ENCODE measurements at places on chromosomes 6 and 20.

- DNase-seq: no peak
Observed at GRCh38 chr20:46353500-46354206, 45.4 kb upstream of the CDH22 start.

DNA sequence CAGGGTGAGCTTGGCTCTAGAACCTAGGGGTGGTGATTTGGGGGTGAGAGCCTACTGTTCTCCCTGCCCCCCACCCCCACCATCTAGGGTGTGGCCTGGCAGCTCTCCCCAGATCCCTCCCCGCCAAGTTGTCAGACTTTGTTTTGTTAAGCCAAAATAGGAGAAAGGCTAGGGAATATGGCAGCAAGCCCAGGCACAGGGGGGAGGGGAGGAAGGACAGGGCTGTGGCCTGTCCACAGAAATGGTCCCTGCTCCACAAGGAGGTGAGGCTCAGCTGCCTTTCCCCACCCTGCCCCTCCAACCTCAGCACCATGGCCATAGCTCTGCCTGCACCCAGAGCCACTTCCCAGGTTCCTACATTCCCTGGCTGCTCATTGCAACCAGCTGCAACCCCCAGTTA lies 17.2 kb downstream of the SCUBE3 start:
- no peak for DNase-seq

GRCh38 chr6:5995949-5996713 lies 10.6 kb downstream of the NRN1 start:
- no peak for DNase-seq

GRCh38 chr6:162711376-162711775 lies 16.2 kb downstream of the PRKN start:
- DNase-seq: no peak

DNA sequence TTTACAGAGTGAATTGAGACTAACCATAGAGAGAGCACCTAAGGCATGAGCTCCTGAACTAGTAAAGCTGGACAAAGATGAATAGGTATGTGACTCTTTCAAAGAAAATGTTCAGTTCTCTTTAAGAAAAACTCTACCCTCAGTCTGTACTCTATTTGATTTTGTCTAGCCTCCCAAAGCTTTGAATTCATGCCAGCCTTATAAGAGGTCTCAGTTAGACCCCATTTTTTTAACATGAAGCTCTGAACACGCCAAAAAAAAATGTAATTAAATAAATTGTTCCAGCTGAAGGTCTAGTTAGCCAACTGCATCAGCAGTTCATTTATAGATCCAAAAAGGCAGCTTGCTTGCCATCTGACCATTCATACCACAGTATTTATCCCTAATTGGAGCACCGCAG lies 71.6 kb downstream of the COL9A1 start:
- no peak for DNase-seq

- no peak for DNase-seq
Observed at GRCh38 chr6:142984386-142984785, 39.4 kb upstream of the HIVEP2 start.

- no peak for DNase-seq
Observed at GRCh38 chr6:101399616-101400162, 6.2 kb downstream of the GRIK2 start.

- DNase-seq: no peak
Observed at GRCh38 chr6:54031169-54031568, 80.1 kb upstream of the MLIP start.

DNA sequence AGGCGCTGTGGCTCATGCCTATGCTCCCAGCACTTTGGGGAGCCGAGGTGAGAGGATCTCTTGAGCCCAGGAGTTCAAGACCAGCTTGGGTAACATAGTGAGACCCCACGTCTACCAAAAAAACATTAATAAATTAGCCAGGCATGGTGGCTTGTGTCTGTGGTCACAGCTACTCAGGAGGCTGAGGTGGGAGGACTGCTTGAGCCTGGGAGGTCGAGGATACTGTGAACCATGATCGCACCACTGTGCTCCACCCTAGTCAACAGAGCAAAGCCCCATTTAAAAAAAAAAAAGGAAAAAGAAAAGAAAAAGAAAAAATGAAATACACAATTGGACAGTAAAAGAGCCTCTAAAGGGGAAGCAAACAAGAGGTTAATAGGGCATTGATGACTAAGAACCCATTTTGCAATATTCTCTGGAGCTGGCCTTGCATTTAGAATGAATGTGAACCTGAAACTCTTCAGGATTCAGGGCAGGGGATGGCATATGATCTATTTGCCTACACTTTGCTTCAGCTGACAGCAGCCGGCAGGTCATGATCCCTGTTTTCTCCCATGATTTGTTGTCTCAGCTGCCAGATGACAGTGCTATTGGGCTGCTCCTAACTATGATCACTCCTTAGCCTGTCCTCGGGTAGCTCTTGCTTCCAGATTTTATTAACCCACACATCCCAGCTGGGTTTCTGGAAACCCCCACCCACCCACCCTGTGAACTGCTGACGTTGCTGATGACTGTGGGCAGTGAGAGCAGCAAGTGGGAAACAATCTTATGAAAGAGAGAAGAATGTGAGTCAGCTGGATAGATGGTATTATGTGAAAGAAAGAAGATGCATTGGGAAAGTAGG lies 83.8 kb upstream of the ELOVL5 start:
- no peak for DNase-seq

DNA sequence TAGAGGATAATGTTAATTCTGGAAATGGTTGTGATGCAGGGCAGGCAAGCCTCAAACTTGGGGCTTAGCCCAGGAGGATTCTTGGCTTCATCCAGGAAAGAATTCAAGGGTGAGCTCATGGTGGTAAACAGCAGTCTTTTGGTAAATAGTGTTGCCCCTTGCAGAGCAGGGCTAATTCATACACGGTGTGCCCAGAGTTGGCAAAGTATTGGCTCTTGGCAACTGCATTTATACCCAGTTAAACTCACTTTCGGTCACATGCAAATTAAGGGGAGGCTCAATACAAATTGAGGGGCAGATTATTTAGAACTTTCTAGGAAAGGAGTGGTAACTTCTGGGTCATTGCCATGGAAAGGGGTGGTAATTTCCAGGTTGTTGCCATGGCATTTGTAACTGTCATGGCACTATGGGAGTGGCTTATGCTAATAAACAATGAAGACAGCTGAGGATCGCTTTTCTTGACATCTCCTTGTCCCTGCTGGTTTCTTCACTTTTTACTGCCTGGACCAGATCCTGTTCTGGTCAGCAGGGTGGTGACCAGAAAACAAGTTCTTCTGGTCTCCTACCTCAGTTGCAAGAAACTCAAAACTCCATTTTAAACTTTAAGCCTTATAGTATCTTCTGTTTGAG lies 3.9 kb upstream of the OTOR start:
- DNase-seq: no peak

- no peak for DNase-seq
Observed at GRCh38 chr6:37218061-37218460, 39.5 kb upstream of the TBC1D22B start.

GRCh38 chr6:129369737-129370136 lies 340.2 kb downstream of the ARHGAP18 start:
- no peak for DNase-seq

DNA sequence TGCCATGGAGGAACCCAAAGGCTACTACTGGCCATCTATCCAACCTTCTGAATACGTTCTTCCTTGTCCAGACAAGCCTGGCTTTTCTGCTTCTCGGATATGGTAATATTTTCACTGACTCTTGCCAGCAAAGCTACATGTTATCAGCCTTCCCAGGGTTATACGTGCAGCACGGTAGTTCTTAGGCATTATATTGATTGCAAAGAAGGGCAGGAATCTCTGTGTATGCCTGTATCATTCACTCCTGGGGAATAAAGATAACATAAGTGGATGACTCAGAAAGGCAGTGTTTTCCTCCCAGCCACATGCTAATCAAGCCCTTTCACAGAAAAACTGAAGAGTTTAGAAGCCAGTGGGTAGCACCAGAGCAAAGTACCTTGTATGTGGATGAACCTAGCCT lies 98.7 kb downstream of the ADGRG6 start:
- no peak for DNase-seq

- DNase-seq: no peak
Observed at GRCh38 chr6:19465760-19466159, 371.4 kb upstream of the ID4 start.

GRCh38 chr6:105136431-105137350 lies 43.1 kb downstream of the POPDC3 start:
- no peak for DNase-seq

DNA sequence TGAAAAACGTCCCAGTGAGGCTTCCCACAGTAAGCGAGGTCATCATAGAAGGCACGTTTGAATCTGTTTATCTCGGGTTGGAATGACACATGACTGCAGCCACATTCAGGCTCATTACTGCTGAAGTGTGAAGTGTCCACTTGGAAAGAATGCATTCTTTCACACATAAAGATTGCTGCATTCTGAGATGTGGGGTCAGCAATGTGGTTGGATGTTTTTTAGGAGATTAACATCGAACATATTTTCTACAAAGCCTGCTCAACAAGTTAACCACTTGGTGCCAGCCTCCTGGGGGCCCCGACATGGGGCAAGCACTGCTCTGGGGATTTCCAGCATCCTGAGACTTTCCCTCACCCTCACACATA lies 79.9 kb downstream of the BMP6 start:
- no peak for DNase-seq

GRCh38 chr6:9405369-9405768 lies 970.0 kb upstream of the SLC35B3 start:
- no peak for DNase-seq

DNA sequence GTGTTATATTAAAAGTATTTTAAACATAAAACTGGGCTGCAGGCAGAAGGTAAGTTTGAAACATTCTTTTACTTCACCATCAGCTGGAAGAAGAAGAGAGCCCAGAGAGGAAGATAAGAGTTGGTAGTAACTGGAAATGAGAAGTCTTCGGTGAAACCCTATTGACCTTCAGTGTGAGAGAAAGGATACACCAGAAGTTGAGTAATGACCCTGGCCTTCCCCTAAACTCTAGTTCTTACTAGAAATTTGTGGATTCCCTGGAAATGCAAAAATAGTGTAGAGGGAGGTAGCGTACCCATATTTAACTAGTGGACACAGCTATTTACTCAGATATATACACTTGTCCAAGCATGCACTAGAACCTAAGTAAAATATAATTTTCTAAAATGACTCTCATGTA lies 8.0 kb upstream of the EPM2A start:
- DNase-seq: no peak

DNA sequence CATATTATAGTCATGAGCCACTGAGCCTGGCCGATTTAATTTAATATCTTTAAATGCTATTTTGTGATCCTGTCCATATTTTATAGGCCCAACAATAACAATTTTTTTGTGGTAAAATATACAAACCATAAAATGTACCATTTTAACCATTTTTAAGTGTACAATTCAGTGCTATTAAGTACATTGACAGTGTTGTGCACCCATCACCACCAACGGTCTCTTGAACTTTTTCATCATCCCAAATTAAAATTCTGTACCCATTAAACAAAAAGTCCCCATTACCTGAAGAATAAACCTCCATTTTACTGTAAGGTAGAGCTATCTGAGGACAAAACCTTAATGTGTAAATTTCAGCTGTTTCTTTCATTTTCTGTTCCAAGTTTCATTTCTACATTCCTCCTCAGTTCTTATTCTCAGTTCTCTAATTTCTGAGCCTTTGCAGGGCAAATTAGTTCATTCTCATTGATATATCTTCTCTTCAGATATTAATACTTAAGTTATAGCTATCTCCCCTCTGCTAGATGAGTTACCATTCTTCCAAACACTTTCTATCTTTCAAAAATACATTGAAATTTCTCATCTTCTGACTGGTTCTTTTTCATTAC lies 10.3 kb downstream of the MTO1 start:
- DNase-seq: no peak

- no peak for DNase-seq
Observed at GRCh38 chr6:89237158-89237557, 20.0 kb upstream of the GABRR1 start.

- DNase-seq: no peak
Observed at GRCh38 chr6:36924131-36924530, 30.4 kb upstream of the PI16 start.

DNA sequence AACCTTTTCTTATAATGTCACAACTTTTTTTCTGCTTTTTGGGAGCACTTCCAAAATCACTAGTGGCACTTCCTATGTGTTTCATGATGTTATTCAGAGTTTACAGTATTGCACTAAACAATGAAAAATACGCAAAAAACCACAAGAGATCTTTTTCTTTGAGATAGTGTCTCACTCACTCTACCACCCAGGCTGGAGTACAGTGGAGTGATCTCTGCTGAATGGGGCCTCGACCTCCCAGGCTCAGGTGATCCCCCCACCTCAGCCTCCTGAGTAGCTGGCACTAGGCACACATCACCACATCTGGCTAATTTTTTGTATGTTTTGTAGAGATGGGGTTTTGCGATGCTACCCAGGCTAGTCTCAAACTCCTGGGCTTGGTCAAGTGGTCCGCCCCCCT lies 158.7 kb downstream of the COL21A1 start:
- DNase-seq: no peak

- no peak for DNase-seq
Observed at GRCh38 chr6:165662041-165662748, 846 bp downstream of the PDE10A start.

GRCh38 chr20:13670160-13670559 lies 31.4 kb upstream of the TASP1 start:
- no peak for DNase-seq

DNA sequence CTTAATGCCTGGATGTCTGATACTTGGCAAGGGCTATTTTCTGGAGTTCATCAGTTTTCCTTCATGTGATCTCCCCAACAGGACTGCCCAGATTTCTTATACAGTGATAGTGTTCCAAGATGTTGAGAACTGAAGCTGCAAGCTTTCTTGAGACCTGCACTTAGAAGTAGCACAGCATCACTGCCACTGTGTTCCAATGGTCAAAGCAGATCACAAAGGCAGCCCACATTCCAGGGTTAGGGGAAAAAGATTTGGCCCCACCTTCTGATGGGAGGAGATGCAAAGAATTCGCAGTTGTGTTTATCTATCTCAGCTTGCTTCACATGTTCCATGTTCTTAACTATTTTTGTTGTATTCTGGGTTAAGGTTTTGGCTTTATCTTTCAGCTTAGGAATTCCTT lies 78.2 kb downstream of the GPX5 start:
- no peak for DNase-seq
